ENCODE measurements at places on chromosomes 5 and 9. TPM values are rescaled to one million over a fixed set of nuclear protein-coding genes. Genes with fewer than 3 reads are reported as not detected.

Gene ENTPD2
- 0.92 TPM for total RNA-seq

Gene TRPM6
- not detected for total RNA-seq

DNA sequence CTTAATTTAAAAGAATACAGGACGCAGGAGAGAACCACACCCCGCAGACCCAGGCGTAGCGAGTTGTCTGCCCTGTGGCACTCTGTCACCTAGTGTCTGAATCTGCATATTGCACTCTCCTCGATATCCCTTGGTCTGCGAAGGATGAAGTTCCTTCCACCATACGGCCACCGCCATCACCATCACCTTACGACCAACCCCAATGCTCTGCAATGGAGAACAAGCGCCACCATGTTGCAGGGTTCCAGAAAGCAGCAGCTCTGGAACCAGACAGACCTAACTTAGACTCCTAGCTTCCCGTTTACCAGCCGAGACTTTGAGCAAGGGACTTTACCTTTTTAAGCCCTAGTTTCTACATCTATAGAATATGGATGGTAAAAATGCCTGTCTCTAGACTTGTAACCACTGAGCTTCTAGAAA lies 77.4 kb upstream of the DMRT1 start:
- no peak overlapping the region for H3K4me3 ChIP-seq
- no peak overlapping the region for H3K27ac ChIP-seq
- H3K4me1 ChIP-seq = peaks cover 8% of the 10 kb centered on the region
- peak; percentile 84 for DNase-seq
- H3K27me3 ChIP-seq = no peaks in the 10 kb centered on the region

- no peaks in the 10 kb centered on the region for H3K36me3 ChIP-seq
- no peak overlapping the region for H3K4me3 ChIP-seq
- no peak for DNase-seq
- no peak overlapping the region for H3K27ac ChIP-seq
- no peaks in the 10 kb centered on the region for H3K27me3 ChIP-seq
Observed at GRCh38 chr5:154117930-154118329, 72.6 kb upstream of the GALNT10 start.

Gene CDX1
- total RNA-seq = not detected

DNA sequence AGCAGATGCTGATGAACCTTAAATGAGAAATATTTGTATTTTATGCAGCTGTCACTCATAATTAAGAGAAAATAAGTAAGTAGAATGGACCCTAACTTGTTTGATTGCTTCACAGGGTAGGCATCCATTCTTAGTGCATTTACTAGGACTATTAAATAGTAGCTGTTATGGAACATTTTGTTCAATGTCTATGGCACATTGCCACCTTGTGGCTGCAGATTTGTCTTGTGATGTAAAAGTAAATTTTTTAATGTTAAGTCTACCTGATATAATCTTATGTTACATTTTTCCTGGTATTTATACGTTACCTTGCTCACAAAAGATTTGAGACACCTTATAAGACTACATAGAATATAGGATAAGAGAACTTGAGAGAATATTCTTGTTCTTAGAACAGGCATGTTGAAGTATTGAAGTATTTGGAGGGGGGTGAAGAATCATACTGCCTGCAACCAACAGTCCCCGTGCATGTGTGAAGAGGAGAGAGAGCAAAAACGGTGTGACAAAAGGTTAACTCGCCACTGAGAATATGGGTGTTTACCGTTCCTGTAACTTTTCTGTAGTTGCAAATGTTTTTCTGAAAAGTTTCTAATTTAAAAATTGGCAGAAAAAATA lies 161.1 kb downstream of the MAST4 start:
- 0 out of 2 replicates have a peak, but pooled peaks cover 5% of the 10 kb centered on the region for H3K27me3 ChIP-seq
- H3K4me3 ChIP-seq = no peak overlapping the region
- no peak overlapping the region for H3K27ac ChIP-seq
- H3K36me3 ChIP-seq = no peaks in the 10 kb centered on the region
- H3K4me1 ChIP-seq = no peaks in the 10 kb centered on the region
